ENCODE measurements at places on chromosomes 7 and 10.

DNA sequence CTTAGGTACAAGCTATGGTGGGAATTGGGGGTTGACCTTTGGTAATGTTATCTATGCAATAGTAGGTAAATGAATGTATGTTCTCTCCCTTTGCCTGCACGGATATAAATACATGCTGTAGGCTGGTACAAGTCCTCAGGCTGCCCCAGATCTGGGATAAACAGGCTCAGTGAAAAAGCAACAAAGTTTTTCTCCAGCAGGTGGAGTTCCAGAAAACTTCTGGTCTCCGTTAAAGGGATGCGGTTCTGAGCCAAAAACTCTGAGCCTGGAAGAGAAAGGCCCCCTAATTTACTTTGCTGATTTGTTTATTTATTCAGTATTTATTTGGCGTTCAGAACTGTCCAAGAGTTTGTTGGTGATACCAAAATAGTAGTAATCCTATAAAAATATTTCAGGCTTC is 204.7 kb downstream of the ADRA2A start:
- no peak for DNase-seq

- DNase-seq, result no peak
These were observed 51.7 kb downstream of the MAPK8 start for GRCh38 chr10:48358162-48358561.

DNA sequence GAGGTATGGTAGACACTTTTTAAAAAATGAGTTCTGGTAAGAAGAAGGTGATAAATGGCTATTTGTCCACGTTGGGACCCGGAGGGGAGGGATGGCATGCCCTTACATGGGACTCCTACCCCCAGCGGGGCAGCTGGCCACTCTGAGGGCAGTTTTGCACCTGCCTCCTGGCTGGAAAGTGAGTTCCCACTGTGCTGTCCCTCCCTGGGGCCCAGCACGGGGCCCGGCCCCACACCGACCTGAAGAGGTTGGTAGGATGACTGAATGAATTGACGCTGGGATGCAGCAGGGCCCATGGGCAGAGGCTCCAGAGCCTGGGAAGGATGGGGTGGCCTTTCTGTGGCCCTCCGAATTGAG is 601 bp upstream of the AEBP1 start:
- DNase-seq, result no peak

GRCh38 chr7:17846935-17847334 is 93.4 kb downstream of the SNX13 start:
- DNase-seq, result no peak

GRCh38 chr7:16627236-16627635 is 18.3 kb downstream of the ANKMY2 start:
- DNase-seq, result no peak

DNA sequence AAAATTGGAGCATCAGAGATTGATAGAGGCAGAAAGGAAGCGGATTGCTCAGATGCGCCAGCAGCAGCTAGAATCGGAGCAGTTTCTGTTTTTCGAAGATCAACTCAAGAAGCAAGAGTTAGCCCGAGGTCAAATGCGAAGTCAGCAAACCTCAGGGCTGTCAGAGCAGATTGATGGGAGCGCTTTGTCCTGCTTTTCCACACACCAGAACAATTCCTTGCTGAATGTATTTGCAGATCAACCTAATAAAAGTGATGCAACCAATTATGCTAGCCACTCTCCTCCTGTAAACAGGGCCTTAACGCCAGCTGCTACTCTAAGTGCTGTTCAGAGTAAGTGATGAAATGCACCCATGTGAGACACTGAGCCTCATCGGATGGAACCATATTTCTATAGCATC is 33.1 kb downstream of the STAMBPL1 start:
- no peak for DNase-seq

GRCh38 chr7:8418629-8419245 is 14.7 kb upstream of the NXPH1 start:
- DNase-seq, result no peak

GRCh38 chr7:80832006-80832405 is 86.8 kb downstream of the SEMA3C start:
- DNase-seq, result no peak

- no peak for DNase-seq
These were observed 320.7 kb downstream of the SUGCT start for GRCh38 chr7:40455485-40455884.

DNA sequence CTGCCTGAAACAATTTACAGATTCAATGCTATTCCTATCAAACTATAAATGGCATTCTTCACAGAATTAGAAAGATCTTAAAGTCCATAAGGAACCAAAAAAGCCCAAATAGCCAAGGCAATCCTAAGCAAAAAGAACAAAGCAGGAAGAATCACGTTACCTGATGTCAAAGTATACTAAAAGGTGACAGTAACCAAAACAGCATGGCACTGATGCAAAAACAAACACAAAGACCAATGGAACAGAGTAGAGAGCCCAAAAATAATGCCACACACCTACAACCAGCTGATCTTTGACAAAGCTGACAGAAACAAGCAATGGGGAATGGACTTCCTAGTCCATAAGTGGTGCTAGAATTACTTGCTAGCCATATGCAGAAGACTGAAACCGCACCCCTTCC is 166.0 kb downstream of the KMT2E start:
- no peak for DNase-seq

GRCh38 chr7:155383756-155384491 is 74.0 kb upstream of the EN2 start:
- no peak for DNase-seq

- DNase-seq, result no peak
These were observed 96.9 kb upstream of the PPP1R9A start for GRCh38 chr7:94810496-94810895.

DNA sequence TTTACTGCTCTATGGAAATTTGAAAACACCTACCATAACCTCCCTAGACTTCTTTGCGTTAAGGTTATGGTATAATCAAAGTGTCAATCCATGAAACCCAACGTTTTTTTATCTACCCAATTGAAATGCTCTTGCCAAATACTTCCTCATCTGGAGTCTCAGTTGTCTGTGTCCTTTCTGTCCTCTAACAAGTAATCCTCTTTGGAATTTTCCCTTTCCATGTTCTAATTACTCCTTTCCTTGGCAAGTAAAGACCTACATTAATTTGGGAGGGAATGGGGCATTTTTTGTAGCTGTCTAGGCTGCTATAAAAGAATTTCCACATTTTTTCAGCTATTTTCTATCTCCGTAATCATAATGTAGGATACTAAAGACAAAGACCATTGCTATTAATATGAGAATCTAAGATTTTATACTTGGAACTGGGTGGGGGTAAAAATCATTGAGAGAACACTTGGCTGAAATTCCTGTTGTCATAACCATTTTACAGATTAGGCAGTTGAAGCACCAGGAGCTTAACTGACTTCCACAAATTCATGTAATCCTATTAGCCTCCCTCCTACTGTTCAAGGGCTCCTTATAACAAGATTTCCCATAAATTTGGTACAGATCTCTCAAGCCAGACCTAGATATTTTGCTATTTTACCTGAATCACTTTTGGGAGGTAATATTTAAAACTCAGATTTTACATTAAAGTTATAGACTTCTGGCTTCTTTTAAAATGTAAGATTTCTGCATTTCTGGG is 1307.6 kb downstream of the XPNPEP1 start:
- no peak for DNase-seq

- no peak for DNase-seq
These were observed 1.4 kb upstream of the GIMAP5 start for GRCh38 chr7:150735596-150736358.

GRCh38 chr10:47018026-47018735 is 107.0 kb downstream of the PTPN20 start:
- no peak for DNase-seq

DNA sequence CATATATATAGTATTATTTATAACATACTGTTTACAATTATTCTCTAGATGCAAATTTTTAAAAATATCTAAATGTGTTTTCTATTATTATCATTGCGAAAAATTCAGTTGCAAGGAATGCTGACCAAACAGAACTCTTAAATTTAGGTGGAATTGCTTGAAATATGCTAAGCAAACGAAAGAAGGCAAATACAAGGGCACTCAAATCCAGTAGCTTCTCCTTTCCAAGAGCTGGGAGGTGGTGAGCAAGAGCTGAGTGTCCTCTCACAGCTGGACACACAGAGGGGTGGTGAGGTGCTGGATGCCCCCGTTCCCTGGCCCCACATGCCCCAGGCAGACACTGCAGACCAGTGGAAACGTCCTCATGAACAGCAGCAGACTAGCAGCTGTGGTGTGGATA is 166.0 kb downstream of the TAX1BP1 start:
- no peak for DNase-seq

DNA sequence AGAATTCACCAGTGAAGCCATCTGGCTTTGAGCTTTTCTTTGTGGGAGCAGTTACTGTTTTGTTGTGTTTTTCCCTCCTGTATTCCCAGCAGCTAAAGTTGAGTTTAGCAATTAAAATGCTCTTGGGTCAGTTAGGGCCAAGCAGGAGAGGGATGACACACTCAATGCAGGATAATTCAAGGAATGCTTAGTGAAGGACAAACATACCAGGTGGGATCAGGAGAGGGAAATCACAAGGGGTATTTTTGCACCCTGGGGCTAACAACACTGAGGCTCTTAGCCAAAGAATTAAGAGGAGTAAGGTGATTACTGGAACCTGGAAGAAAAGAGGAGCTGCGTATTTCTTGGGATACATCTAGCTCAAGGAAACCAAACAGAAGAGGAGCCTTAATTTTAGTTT is 82.4 kb upstream of the KCND2 start:
- DNase-seq, result no peak

DNA sequence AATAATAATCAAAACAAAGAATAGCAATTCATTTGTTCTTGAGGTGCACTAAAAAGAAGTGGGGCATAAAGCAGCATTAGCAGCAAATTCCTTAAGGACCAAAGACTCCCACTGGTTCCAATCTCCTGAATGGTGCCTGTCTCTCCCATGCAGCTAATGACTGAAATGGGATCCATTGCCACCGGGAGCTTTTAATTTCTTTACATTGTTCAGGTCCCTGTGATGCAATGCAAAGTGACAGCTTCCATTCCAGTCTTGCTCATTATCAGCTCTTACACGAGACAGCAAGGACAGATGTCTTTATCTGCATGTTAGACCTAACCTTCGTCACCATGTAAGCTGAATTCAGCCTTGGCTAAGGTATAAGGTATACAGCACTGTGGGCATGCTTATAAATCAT is 148.1 kb downstream of the POU6F2 start:
- no peak for DNase-seq

DNA sequence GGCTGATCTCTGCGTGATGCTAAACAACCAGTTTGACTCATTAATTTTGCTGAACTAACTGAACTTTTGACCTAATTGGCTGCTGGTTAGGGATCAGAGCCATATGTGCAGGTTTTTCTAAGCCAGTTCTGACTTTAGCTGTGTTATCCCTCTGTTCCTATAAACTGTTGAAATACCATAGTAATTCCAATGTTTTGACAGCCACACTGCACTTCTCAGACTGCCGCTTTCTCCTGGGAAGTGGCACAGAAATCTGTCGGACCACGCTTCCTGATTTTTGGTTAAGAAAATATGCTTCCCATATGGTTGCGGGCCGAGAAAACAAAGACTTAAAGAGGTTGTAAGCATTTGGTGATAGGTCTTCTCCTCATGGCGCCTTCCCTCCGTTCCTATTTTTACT is 42.3 kb downstream of the TBXAS1 start:
- no peak for DNase-seq

- DNase-seq, result no peak
These were observed 13.8 kb upstream of the HOXA2 start for GRCh38 chr7:27116031-27116961.

GRCh38 chr10:65762311-65762710 is 1163.5 kb upstream of the LRRTM3 start:
- DNase-seq, result no peak

- DNase-seq, result no peak
These were observed 163.7 kb downstream of the SEMA3D start for GRCh38 chr7:85023066-85023712.

GRCh38 chr7:151694828-151695580 is 175.3 kb upstream of the RHEB start:
- no peak for DNase-seq

DNA sequence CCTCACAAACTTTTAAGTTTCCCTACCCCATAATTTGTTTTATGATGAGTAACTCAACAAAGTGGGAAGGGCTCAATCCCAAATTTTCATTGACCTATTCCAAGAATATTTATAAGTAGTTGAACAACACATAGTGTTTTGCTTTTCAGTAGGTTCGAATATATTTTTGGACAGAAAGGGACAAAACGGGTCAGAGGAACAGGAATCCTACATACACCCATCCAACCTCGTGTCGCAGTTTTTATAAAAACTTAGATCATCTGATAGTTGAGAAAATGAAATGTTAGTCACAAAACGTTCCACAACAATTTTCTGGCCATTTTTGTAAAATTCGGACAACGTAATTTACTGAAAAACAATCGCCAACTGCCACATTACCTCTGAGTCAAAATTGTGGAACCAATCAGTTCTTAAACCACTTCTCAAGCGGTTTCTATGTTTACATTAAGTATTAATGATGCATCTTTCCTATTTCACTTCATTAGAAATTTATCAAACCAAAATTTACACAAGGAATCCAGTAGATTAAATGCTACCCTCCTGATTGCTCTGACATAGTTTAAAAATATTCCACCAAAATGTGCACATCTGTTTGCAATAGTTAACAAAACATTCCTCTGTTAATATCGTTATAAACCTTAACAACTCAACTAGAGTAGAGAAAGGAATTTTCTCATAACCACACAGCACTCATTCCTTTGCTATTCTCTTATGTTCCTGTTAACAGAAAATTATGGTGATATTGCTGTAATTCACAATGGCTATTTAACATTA is 6.3 kb downstream of the WNT16 start:
- DNase-seq, result no peak

DNA sequence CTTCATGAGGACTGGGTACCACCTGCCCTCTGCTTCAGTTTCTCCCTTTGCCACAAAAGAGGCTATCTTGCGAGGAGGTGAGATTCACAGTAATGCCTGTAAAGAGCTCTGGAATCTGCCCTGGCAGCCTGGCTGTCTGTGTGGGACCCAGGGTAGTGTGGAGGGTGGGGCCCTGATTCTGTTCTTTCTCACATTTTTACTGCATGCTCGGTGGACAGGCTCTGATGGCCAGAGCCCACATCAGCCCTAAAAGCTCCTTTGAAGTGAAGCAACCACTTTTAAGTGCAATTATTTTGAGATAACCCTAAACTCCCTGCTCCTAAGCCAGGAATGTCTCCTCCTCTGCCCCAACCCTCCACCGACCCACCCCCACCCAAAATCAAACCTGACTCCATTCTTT is 92.1 kb upstream of the PODXL start:
- DNase-seq, result no peak

DNA sequence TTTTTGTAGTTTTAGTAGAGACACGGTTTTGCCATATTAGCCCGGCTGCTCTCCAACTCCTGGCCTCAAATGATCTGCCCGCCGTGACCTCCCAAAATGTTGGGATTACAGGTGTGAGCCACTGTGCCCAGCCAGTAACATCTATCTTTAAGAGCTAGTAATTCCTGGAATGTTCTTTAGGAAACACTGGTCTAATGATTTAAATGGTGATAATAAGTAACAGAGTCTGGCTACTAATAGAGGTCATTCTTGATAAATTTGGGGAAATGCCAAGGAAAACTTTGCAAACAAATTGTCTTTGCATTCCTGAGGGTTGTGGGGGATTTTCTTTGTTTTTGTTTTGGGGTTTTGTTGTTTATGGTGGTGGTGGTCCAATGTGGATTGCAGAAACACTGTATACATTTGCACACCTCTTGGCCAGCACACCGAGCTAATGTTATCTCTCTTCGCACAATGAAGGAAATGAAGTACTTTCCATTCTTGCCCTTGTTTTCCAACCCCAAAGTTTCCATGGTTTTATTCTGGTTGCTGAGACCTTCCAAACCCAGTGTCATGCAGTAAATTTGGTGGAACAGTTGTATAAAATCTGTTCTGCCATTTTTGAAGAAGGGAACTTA is 51.3 kb upstream of the WIPF3 start:
- DNase-seq, result no peak

GRCh38 chr10:28060031-28060607 is 61.2 kb upstream of the ODAD2 start:
- DNase-seq, result no peak

Data from activated gamma-delta T cell treated with anti-CD3 and anti-CD28 coated beads, Interleukin-2, amount 50 U/mL, for 16 hours (primary cell).